G401 (cell line): ENCODE measurements at places on chromosomes 2 and 18.

DNA sequence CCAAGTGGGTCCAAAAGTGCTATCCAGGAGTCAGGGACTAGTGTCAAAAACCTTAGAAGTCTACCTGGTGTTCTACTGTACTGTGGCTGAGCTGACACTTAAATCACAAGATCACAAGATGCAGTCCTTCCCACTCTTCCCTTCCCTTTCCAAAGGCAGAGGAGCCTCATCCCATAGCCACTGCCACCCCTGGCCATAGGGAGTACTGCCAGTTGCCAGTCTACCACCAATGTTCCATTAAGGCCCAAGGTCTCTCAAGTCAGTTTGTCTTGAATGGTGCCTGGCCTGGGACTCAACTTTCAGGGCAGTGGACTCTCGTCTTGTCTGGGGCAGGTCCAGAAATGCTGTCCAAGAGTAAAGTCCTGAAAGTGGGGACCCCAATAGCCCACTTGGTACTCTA is 585.6 kb downstream of the NUP35 start:
- no peak for DNase-seq

GRCh38 chr2:16050908-16051489 is 110.6 kb downstream of the MYCN start:
- DNase-seq = peak; percentile 16

DNA sequence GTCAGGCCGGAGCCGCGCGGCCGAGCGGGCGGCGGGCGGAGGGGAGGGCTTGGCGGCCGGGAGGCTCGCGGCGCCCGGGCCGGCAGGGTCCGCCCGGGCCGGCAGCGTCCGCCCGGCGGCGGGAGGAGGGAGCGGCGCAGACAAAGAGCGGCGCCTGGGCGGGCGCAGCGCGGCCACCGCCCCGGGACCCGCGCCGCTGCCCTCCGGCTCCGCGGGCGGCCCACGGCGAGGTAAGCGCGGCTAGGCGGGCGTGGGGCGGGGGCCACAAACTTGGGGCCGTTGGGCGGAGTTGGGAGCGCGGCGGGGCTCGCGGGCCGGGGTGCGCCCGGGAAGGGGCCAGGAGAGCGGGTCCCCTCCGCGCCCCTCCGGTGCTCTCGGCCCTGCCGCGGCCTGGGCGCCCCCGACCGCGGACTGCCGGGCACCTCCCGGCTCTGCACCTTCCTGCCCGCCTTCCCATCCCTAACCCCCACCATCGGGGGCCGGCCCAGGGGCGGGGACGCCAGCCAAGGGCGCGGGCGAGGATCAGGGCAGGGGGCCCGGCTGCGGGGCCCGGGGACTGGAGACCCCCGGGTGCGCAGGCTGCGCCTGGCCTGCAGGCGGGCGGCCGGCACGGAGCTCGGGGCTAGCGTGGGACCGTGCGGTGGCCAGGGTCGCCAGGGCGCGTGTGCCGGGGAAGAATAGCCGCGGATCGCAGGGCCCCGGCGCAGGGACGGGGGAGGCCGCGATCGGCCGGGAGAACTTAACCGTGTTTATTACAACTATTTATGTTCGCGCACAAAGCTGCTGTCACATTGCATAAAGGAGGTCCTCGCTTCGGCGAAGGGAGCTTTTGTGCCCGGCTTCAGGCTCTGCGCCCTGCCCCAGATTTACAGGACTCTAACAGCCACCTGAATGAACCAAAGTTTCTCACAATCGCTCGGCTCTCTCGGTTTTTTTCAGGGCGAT is at the start of gene NCK2:
NCK2 (plus strand) TSS at position 4 of the 945 bp plus-strand sequence. CDS start 110,152 bp downstream, outside the sequence.
- DNase-seq = peak; percentile 52

DNA sequence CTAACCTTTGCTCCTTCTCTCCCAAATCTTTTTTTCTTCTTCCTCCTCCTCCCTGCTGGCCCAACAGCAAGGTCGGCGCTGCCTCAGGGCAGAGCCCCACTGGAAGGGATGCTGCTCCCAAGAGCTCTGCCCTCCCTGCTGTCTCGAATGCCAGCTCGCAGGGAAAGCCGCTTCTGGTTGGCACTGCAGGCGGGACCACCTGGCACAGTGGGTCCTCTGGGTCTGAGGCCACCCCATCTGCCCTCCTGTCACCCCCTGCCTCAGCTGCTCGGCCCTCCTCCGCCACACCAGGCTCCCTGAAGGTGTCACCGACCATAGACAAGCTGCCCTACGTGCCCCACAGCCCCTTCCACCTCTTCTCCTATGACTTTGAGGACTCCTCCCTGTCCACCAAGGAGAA is 176.3 kb downstream of the TPGS2 start:
- DNase-seq = no peak

- DNase-seq = no peak
These were observed 212.3 kb downstream of the GPD2 start for GRCh38 chr2:156648522-156648921.

- no peak for DNase-seq
These were observed 112.7 kb upstream of the REV1 start for GRCh38 chr2:99602476-99602875.

- DNase-seq = no peak
These were observed 37.7 kb downstream of the PELI1 start for GRCh38 chr2:64106481-64106880.

GRCh38 chr2:175015340-175015739 is 10.2 kb upstream of the CHN1 start:
- no peak for DNase-seq

DNA sequence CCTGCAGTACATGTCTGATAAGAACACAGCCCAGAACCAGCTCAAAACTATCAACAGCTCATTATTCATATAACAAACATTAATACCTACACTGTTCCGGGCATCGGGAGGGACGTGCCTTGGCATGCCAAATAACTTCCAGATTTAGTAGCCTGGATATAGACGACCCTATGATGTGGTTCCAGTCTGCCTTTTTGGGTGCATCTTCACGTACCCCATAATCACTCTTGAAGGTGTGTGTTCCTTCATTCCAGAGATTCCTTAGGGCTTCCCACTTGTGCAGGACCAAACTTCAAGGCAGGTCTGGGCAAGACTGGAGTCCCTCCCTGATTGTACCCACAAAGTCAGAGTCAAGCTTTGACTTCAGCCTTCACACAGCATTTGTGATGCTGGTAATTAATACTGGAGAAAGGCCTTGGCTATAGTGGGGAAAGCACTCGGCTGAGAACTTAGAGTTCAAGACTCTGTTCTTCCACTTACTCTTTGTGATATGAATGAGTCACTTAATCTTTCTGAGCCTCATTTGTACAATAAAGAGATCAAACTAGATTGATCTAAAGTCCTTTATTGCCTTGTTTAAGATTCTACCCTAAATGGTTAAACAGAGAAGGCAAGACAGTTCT is 27.7 kb upstream of the SPATS2L start:
- DNase-seq = no peak

DNA sequence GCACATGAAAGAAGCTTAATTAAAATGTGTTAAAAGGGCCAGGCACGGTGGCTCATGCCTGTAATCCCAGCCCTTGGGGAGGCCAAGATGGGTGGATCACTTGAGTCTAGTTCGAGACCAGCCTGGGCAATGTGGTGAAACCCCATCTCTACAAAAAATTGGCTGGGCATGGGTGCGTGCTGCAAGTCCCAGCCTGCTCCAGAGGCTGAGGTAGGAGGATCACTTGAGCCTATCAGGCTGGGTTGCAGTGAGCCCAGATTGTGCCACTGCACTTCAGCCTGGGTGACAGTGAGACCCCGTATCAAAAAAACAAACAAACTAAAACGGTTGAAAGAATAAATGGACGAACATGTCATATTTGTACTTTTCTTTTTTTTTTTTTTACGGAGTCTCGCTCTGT is 26.0 kb downstream of the REL start:
- DNase-seq = no peak

DNA sequence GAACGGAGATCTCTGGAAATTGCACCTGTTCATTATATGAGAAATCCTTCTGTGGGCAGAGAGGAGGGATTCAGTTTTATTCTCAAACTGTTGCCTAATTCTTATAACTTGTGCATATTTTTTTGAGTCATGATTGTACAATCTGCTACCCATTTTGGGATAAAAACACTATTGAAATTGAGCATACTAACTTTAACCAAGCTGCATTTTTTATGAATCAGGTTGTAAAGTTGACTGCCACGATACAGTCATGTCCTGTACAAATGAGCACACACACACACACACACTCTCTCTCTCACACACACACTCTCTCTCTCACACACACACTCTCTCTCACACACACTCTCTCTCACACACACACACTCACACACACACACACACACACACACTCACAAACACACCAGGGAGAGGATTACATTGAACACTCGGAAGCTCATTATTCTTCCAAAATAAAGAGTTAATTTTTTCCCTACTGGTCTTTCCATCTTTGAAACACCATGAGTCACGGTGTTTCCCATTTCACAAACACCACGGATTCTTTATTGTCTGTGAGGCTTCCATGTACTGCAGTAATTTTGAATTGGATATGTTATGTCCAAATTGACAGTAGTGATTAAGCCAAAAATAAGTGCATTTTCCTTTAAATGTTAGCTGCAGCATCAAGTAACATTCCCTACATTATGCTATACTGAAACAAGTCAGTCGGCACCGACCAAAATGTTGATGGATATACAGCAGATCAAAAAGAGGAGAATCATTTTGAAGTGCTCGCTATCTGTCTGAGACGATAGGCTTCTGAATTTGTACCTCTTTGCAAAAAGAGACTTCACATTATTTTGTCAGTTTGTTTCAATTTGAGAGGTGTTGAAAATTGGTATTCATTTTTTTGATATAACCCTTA is 216.9 kb downstream of the ARHGAP15 start:
- no peak for DNase-seq

DNA sequence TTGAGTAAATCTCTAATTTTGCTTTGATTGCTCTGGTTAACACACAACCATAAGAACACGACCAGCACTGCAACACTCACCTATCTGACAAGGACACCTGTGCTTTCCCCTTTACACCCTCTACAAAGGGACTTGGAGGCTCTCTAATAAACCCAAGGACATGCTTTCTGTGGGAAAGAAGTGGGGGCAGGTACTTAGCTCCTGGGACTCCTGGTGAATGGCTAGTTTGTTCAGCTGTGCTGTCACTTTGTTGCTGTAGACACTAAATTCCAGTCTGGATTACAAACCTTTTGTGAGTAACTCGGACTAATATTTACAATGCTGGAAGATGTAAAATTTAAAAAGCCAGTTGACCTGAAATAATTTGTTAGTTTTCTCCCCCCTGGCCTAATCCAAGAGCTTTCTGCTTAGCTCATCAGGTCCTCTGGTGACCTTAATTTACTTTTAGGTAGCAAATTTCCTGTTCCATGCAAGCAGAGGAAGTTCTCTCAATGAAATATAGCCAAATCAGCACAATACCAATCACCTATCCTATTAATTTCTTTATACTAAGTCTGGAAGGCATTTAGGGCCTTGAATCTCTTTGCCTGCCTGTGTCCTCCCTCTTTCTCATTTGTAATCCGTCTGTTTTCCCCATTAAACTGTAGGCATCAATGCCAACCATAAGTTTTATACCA is 67.5 kb downstream of the PLCL1 start:
- DNase-seq = no peak

GRCh38 chr2:33272001-33272400 is 204.4 kb upstream of the RASGRP3 start:
- DNase-seq = no peak
